ENCODE measurements at places on chromosomes 2 and 18.

DNA sequence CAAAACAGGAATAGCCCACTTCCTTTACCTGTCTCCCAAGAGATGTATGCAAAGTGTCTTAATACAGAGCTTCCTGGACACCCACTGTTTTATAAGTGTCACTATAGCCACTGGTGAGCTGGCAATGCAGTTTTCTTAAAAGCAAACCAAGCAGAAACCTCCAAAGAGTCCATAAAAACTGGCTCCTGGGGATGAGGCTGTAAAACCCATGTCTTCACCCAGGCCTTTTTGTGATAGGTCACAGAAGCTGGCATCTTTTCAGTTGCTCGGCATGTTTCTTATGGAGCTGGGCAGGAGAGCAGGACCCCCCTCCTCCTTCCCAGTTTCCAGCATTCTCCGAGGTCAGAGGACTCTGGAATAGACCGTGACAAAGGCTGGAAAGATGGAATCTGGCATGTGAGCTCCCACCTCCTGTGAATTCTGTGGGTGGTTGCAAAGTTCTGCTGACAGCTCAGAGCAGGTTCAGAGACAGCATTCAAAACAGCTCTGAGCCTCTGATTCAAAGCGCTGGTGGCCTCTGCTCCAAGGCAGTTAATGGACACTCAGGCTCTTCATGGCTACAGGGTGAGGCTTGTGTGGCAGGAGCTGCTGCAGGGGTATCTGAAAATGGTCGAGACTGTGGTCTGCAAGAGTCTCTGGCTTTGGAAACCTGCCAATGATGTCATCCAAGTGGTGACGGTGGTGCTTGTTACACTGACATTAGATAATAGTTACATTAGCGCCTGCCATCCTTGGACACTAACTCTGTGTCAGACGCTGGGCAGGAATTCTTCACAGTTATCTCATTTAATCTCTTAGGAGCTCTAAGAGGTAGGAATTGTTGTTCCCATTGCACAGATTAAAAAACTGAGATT is 283.4 kb downstream of the CLIP4 start:
- DNase-seq = no peak

- no peak for DNase-seq
These were observed 163.9 kb downstream of the IKZF2 start for GRCh38 chr2:212987492-212987891.

DNA sequence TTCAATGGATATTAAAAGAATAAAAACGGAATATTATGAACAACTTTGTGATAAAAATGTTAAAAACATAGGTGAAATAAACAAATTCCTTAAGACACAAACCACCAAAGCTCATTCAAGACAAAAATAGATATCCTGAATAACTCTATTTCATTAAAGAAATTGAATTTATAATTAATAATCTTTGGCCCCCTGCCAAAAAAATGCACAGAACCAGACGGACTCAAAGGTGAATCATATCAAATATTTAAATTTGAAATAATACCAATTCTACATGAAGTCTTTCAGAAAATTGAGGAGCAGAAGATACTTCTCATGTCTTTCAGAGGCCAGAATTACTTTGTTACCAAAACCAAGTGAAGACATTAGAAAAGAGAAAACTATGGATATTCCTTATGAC is 128.3 kb upstream of the KLHL29 start:
- DNase-seq = no peak

DNA sequence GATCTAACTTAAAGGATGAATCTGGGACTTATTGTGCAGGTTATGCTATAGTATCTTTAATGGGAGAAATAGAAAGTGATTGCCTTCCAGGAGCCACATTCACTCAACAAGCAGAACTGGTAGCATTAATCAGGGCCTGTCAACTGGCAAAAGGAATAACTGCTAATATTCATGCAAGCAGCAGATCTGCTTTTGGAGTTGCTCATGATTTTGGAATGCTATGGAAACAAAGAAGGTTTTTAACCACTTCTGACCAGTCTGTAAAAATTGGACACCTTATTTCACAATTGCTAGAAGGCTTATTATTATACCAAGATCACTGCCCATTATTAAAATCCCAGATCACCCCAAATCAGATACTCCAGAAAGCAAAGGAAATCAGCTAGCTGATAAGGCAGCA is 200.4 kb downstream of the MREG start:
- DNase-seq = no peak

DNA sequence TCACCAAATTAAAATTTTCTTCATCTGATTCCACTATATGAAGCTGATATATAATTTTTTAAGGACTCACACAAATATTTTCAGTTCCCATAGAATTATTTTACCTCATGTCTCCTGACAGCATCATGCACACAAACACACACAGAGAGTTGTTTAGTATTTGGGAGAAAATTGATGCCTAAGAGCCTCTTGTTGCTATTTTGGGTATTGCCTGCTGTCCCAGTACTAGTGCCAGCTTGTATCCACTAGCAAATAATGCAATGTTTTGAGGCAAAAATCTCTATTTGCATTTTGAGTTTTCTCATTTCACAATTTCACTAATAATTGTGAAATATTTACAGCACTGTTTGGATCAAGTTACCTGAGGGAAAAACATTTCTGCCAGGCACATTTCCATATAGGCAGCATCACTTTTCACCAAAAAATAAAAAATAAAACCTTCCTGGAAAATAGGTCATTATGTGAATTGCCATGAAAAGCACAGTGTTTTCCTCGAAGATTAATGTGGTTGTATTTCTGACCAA is 328.2 kb downstream of the KCNJ3 start:
- DNase-seq = no peak

- no peak for DNase-seq
These were observed 276.6 kb downstream of the PDE11A start for GRCh38 chr2:177796011-177796410.

DNA sequence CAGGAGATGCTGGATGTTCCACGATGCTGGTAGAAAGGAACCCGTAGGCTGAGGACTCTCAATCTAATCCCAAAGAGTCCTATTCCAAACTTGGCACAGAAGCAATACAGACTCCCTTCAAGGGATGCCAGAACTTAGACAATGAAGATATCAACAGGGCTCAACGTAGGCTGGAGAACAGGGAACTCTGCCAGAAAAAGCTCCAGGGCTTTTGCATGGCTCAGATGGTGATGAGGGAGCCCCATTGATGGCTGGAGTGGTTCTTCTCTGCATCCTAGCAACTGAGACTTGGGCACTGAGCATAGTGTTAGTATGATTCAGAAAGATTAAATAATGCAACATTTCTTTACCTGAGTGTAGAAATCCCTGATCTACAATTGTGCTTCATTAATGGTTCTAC is 117.2 kb upstream of the NCK2 start:
- no peak for DNase-seq

Data from stimulated activated CD4-positive, alpha-beta T cell treated with anti-CD3 and anti-CD28 coated beads, Interleukin-2, amount 100 ng/mL, for 48 hours (primary cell).